Ovary (tissue), 10 donors: ENCODE measurements at places on chromosomes 12 and 14.

DNA sequence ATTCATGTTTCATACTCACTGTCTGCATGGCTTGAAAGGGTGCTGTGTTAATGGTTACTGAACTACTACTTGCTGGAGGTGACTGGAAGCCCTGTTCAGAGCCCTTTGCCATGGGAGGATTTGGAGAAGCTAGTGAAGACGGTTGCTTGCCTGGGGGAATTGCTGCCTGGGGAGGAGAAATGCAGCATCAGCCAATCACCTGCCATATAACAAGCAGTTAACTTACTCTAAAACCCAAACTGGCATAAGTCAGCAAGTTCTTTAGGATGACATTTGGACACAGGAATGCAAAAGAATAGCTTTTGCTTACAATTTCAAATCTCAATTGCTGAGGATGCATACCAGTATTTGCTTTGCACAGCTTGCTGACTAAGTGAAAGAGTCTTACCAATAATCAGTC, 23.4 kb upstream of the IPO8 start:
- no peak for DNase-seq

DNA sequence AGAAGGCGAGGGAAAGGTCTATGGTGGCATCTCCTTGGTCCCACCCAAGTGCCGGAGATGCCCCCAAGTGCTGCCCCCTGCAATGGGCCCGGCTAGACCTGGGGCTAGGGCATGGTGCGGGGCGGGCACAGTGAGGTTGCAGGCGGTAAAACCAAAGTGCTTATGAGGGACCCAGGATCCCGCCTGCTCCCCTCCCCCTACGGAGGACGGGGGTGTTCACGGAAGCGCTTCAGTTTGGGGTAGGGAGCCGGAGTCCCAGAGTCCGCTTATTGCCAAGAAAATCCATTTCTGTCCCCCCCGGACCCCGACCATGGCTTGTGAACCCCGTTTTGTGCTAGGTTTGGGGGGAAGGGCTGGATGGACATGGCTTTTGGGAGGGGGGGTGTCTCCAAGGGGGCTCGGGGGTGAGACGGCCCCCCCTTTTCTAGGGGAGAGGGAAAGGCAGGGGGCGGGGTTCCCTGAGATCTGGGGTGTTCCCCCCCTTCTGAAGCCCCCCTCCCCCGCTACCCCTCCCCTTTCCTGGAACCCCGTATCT, 5.4 kb upstream of the GPR84 start:
- peak; percentile 65 for DNase-seq

DNA sequence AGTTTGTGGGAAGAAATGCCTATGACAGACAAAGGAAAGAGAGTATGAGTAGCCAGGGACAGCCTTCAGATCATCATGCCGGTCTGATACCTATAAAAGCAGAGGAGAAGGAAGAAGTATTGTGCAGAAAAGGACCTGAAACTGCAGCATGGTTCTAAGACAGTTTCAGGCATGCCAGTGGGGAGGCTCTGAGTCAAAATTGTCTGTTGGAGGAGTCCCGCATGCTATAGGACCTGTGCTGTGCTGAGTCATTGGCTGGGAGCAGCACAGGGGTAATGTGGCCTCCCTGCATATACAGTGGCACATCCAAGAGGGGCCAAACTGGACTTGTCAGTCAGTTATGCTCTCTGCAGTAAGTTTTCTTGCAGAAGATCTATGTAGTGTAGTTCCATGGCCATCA, 40.7 kb downstream of the NEUROD4 start:
- DNase-seq: no peak

DNA sequence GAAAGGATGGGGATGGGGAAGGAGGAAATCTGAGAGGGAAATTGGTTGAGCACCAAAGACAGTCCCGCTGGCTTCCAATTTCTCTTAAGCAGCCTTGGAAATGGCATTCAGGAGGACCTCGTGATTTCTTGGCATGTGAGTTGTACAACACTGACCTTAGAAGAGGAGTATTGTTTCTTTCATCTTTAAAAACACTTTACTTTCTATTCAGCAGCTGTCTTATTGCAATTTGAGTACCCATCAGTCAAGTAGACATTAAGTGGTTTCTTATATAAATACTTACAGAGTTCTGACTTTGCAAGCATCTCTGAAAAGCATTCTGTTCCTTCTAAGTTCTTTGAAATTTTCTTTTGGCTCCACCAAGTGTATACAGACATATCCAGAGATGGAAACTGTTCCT, 83.2 kb downstream of the LMNTD1 start:
- no peak for DNase-seq

- DNase-seq: no peak
Measured at GRCh38 chr12:46214668-46215436, 54.0 kb downstream of the SLC38A1 start.

- peak; percentile 43 for DNase-seq
Measured at GRCh38 chr12:121872546-121873215, 14.0 kb upstream of the HPD start.

DNA sequence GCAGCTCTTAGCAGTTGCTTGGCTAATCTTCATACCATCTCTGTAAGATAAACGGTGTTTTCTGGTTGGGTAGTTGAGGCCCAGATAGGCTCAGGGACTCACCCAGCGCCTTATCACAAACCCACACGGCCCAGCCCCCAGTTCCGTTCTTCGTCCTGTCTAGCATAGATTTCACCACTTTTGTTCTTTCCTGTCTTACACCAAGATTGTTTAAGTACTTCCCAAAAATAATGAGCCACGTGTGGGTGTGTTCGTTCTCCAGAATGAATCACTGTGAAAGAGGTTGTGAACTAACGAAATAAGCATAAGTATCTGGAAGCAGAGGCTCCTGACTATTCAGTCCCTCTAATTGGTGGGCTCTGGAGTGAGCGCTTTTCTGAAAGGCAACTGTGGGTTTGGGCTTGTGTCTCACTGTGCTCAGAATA, 21.4 kb downstream of the ACVR1B start:
- DNase-seq: no peak

DNA sequence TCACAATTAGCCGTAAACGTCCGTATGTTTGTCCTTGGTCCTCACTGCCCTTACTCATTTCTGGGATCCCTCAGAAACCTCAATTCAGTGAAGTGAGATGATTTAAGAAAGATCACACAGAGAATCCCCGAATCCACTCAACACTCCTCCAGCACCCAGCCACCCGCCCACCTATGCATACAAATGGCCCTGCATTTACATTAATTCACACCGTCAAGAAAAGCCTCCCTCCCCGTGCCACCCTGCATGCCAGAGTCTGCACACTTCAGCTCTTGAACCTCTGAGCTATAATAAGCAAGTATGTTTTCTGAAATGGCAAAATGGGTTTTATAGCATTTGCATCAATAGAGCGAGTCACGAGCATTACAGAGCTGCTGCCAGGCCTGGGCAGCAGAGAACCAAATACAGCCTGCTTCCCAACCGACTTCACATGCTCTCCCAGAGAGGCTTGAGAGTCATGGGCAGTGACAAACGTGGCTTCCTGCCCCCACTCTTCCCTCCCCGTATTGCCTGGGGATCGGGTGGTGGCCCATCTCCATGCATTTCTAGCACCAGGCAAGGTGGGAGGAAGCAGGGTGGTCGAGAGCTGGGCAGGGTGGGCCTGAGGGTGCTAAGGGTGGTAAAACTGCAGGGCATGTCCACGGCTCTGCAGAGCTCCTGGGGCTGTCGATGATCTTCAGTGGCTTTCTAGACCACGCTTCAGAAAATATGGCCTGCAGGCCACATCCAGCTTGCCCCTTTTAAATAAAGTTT, 177.6 kb downstream of the RIMBP2 start:
- no peak for DNase-seq

GRCh38 chr12:69068448-69068847, 135.5 kb upstream of the CPM start:
- no peak for DNase-seq

GRCh38 chr12:132633398-132633797, 14.8 kb downstream of the P2RX2 start:
- DNase-seq: no peak

DNA sequence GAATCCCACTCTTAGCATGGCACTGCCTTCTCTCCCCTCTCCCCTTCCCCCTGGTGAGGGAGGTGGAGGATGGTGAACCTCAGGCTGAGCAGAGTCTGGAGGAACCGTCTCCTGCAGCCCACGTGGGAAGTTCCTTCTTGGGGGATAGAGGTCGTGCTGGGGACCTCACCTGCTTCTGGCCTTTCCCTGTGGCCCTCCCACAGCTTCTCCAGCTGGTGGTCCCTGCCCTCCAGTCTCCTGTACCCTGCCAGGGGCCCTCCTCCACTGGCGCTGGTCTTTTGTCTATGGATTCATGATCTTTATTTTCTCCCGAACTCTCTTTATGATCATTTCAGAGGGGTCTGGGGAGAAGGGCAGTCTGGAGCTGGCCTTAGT, 9.0 kb upstream of the MTA1 start:
- no peak for DNase-seq

- no peak for DNase-seq
Measured at GRCh38 chr12:64090047-64090446, 132.0 kb downstream of the KICS2 start.

GRCh38 chr12:95997911-95998510, 1.9 kb upstream of the HAL start:
- DNase-seq: no peak

GRCh38 chr14:84975241-84975902, 554.6 kb upstream of the FLRT2 start:
- no peak for DNase-seq

DNA sequence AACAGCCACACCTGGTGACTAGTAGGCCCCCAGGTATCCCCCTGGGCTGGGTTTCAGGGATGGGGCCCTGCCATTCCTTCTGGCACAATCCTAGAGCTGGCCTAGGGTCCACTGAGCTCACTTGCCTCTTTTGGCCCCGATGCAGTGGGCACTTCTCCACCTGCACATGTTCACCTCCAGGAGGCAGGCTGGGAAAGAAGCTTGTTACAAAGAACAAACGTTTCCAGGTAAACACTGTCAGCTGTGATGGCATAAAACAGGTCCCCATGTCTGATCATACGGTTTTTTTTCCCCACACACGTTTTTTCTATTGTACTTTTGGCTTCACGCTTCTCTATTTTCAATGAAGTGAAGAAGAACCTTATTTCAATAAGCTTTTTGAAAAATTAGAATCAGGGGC, 15.8 kb upstream of the HVCN1 start:
- DNase-seq: no peak

GRCh38 chr12:57118711-57119271, 7.6 kb upstream of the STAT6 start:
- no peak for DNase-seq

- no peak for DNase-seq
Measured at GRCh38 chr12:52185400-52185967, 6.3 kb downstream of the KRT80 start.

GRCh38 chr14:68474741-68475140, 318.1 kb downstream of the ZFP36L1 start:
- no peak for DNase-seq

GRCh38 chr14:96421236-96421635, 29.3 kb downstream of the AK7 start:
- no peak for DNase-seq

DNA sequence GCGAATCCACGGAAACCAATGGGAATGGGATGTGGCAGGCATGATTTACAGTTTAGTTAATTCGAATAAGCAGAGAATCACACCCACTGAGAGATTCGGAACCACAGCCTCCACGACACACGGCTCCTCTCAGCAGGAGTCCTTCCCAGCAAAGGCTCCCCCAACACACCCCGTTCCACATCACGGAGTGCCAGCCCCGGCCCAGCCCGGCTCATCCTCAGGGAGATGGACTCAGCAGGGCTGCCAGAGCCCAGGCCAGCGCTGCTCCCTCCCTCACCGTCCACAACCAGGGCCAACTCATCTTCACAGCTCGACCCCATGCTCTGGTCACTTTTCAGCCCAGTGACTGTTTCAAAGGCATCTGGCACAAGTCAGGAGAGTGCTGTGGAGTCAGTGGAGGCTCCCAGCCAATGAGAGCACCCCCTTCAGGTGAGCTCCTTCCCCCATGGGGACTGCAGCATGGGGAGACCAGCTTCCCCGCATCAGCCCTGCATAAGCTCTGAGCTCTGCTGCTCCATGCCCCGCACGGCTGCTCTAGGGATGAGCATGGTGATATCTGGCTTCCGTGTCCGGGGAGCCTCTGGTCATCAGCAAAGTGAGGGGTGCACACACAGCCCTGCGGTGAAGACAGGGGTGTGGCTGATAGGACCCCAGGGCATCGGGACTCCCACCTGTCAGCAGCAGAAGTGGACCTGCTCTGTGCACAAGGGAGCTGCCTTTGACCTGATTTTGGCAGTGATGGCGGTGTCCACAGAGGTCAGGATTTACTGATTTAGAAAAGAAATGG, 238.8 kb upstream of the SFSWAP start:
- DNase-seq: no peak

- DNase-seq: no peak
Measured at GRCh38 chr12:12663644-12664294, 32.2 kb downstream of the GPR19 start.

- DNase-seq: no peak
Measured at GRCh38 chr12:107779077-107779831, 4.8 kb downstream of the ASCL4 start.

- DNase-seq: no peak
Measured at GRCh38 chr12:5204271-5204670, 160.6 kb downstream of the KCNA5 start.

- peak; percentile 35 for DNase-seq
Measured at GRCh38 chr14:66378712-66379505, 107.3 kb upstream of the CCDC196 start.

GRCh38 chr12:38903596-38903995, 1.8 kb downstream of the CPNE8 start:
- DNase-seq: no peak

DNA sequence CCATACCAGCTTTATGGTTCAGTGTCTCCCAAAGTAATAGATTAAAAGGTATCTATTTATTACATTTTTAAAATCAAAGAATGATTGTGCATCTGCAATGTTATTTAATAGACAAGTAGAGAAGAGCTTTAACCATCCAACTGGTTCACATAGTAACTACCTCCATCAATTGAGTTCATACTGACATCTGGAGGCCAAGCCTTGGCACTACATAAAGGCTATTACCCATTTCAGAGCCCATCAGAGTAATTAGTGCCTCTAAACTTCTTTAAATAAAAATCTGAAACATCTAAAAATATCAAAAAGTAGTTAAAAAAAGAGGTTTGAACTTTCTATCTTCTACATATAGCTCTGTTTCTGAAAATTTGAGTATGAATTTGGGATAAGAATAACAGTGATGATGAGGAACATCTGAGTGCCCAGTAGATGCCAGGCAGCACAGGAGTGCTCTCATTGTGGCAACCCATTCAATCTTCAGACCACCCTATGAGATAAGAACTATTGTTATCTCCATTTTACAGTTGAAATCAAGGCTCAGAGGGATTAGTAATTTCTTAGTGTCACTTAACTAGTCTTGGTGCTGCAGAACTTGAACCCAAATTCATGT, 132.9 kb upstream of the DAAM1 start:
- DNase-seq: peak; percentile 64

- no peak for DNase-seq
Measured at GRCh38 chr12:87861791-87862190, 167.4 kb downstream of the C12orf50 start.

- DNase-seq: no peak
Measured at GRCh38 chr12:42442311-42442759, 116.4 kb downstream of the PPHLN1 start.

GRCh38 chr12:12941450-12942350, 10.3 kb downstream of the GPRC5D start:
- DNase-seq: no peak
